ENCODE measurements at places on chromosomes 7 and 10.
A peak's percentile ranks its signal among the peaks of the same experiment; 100 is the strongest.

DNA sequence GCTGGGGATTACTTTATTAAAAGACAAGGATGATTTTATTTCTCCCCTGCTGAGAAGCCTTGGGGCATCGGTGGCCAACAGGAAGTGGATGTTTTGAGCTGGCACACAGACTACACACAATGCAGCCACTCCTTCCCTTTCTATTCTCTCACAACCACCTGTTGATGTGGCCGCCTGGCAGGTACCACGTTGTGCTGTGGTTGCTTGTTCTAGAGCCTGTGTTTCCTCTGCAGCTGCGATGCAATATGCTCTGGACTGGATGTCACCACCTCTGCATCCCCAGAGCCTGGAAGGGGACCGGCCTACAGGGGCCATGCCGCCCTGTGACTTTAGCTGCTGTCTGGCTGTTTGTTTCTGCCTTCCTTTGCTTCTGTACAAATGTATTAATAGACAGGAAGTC lies 195.7 kb upstream of the CELF2 start:
- DNase-seq, result no peak

DNA sequence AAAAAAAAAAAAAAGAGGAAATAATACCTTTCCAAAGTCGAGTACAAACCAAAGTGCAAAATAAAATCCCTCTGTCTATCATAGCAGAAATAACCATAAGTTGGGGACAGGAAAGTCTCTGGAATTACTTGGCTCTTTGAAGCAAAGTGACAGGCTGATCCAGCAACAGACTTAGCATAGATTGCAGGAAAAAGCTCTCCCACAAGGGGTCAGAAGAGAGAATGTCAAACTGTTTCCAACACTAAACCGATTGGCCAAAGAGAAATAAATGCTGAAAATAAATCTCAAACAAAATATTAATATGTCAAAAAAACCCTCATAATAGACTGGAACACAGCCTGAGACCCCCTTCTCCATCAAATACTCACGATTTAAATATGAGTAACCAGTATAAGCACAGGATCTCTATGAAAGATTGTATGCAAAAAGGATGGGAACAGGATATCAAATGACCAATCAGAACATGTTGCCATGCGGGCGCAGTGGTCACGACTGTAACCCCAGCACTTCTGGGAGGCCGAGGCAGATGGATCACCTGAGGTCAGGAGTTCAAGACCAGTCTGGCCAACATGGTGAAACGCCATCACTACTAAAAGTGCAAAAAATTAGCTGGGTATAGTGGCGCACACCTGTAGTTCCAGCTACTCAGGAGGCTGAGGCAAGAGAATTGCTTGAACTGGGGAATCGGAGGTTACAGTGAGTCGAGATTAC lies 1000.7 kb upstream of the LRRN3 start:
- DNase-seq, result peak; percentile 39

GRCh38 chr10:118467200-118467599 lies 125.1 kb upstream of the FAM204A start:
- no peak for DNase-seq

DNA sequence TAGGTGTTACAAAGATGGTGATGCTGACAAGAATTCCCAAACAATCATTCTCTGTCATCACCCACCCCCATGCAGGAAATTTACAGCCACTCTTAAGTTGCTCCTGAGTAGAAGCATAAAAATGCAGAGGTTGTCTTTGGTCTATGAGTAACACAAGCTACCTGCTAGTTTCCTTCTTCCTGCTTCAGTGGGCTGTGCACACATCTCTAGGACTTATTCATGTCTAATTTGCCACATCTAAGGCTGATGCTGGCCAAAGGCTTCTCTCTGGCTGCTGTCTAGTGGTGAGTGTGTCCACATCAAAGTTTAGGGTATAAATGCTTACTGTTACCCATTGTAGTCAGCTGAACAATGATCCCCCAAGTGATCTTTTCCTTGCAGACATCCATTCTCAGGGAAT lies 662.5 kb downstream of the TYW1 start:
- DNase-seq, result no peak

- DNase-seq, result peak; percentile 89
These were observed 70.3 kb upstream of the KMT2E start for GRCh38 chr7:104943502-104944343.

DNA sequence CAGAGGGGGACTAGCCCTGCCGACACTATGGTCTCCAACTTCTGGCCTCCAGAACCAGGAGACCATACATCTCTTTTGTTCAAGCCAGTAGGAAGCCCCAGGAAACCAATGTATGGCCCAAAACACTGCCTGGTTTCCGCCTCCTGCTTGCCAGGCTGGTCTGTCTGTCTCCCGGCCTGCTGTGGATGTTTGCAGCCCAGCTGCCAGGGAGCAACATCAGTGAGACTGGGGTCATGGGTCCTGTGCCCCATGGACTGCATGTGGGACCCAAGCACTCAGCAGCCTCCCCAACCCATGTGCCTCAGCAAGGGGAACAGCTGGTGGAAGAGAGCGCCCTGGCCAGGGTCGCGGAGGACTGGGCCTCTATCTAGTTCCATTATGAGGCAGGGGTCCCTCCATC lies 33.4 kb upstream of the NUB1 start:
- DNase-seq, result no peak

DNA sequence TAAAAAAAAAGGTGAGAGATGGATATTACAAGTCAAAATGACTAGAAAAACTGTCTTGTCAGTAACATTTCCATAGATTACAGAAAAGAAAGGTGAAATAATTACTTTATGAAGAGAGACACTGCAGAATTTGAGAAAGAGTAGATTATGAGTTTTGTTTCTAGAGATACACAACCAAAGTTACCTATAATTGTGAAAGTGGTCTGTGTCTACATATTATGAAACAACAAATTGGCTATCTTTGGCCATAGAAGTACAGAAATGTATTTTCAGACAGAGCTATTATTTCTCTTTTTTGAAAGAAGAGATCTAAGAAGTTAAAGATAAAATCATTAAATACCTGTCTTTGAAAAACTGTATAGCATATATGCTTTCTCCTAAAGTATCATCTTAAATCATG lies 30.1 kb downstream of the KCND2 start:
- no peak for DNase-seq

DNA sequence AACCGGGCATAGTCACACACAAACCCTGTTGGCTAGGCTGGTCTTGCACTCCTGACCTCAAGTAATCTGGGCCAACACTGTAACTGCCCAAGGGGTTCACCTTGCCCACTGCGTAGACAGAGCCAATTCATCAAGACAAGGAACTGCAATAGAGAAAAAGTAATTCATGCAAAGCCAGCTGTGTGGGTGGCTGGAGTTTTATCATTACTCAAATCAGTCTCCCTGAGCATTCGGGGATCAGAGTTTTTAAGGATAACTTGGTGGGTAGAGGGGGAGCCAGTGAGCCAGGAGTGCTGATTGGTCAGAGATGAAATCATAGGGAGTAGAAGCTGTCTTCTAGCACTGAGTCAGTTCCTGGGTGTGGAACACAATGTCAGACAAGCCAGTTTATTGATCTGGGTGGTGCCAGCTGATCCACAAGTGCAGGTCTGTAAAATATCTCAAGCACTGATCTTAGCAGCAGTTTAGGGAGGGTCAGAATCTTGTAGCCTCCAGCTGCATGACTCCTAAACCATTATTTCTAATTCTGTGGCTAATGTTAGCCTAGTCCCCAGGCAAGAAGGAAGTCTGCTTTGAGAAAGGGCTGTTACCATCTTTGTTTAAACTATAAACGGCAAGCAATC lies 15.6 kb upstream of the FXYD4 start:
- no peak for DNase-seq

GRCh38 chr7:43535810-43536585 lies 46.9 kb upstream of the STK17A start:
- DNase-seq, result peak; percentile 19

- no peak for DNase-seq
These were observed 16.8 kb downstream of the TRIM8 start for GRCh38 chr10:102660888-102661657.

DNA sequence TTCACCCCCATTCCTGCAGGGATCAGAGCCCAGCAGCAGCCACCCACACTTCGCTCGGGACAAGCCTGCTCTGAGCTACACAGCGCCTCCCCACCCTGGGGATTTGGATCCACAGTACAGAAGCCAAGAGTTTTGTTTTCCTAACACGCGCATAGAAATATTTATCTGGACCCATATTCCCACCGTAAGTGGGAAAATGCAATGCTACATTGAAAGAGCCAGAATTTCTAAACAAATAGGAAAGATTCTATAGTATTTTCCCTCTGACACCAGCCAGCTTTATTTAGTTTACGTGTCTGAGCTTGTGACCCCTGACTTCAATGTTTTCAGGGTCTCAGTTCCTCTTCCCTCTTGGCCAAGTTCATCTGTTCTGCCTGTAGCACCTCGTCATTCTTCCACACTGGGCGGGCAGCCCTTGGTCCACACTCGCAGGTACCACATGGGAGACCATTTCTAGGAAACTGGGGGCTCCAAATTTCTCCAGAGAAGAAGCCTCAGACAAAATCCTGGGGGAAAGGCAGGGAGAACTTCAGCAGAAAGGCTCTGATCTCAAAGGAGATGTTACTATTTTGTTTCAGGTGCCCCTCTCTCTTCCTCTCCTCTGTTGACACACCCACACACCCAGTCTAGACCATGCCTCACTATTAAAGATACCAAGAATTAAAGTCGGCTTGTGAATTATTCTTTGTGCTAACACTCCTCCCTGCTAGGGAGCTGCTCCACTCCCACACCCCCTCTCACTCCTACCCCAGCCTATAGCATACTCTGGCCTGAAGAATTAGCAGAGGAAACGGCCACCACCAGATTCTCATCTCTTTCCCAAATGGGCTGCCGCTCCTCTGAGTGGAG lies 116.0 kb upstream of the PCGF5 start:
- no peak for DNase-seq

DNA sequence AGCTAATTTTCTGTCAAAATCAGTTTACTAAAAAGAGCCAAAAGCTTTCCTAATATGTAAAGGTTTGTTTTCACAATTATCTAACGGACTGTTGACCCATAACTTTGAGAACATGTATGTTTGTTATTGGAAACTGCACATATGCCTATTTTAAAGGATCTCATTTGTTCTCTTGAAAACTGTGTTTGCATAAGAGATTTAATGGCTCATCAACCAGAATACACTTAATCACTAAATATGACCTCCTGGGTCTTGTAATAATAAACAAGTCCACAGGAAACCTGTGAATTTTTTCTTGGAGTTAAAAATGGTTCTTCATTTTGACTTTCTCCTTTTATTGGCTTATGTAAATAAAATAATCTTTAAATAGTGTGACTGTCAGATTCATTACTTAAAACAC lies 48.3 kb upstream of the STEAP1B start:
- DNase-seq, result no peak

- DNase-seq, result no peak
These were observed 12.0 kb upstream of the KCNMA1 start for GRCh38 chr10:77649333-77650331.

- DNase-seq, result no peak
These were observed 23.1 kb upstream of the XRCC2 start for GRCh38 chr7:152699079-152699478.

DNA sequence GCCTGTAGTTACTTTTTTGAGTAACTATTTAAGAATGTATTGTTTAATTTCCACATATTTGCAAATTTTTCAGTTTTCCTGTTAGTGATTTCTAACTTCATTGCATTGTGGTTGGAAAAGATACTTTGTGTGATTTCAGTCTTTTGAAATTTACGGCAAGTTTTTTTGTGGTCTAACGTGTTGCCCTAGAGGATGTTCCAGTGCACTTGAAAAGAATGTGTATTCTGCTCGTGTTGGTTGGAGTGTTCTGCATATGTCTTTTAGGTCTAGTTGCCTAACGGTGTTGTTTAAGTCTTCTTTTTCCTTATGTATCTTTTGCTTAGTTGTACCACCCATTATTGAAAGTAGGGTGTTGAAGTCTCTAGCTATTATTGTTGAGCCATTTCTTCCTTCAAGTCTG lies 59.7 kb downstream of the LCOR start:
- no peak for DNase-seq

- DNase-seq, result no peak
These were observed 122.3 kb upstream of the GALNT17 start for GRCh38 chr7:71009636-71010035.

- peak; percentile 71 for DNase-seq
These were observed 433.6 kb upstream of the GALNT17 start for GRCh38 chr7:70698219-70698832.

DNA sequence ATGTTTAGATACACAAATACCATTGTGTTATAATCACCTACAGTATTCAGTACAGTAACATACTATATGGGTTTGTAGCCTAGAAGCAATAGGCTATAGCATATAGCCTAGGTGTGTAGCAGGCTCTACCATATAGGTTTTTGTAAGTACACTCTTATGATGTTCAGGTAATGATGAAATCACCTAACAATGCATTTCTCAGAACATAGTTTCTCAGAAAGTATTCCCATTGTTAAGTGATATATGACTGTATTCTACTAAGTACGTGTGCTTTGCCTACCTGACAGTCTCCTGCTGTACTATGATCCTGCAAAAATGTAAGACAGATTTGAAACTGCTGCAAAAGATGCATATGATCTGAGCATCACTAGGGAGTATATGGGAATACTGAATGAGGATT lies 137.9 kb downstream of the JAZF1 start:
- no peak for DNase-seq

DNA sequence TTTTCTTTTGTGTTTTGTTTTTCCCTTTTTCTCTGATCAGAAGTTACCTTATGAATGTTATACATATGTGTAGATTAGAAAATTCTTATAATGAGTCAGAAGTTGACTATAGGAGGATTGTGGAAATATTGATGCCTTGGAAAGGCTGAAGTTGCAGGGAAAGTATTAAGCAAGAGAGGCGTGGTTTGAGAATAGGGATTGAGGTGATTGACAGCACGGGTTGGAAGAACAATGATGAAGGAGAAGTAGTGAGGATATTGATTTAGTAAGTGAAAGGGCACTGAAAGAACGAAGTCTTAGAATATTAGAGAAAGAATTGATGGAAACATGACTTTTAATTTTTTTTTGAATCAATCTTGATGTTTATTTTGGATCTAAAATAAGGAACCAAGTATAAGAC lies 176.0 kb downstream of the EXOC4 start:
- no peak for DNase-seq

DNA sequence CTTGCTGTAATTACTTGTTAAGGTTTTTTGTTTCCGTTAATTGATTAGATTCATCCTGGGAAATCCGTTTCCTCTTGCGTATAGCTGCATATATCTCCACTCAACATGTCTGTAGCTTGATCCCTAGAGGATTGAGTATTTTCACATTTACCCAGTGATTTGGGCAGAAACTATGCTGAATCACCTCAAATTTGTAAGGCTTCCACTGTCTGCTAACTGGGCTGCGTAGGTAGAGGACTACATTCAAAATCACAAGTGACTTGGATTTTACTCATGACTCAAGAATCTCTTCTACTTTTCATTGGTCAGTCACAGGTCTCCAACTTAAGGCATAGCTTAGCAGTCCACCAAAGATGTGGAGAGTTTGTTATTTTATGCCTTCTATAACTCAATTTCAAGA lies 141.8 kb downstream of the POLR1F start:
- no peak for DNase-seq

DNA sequence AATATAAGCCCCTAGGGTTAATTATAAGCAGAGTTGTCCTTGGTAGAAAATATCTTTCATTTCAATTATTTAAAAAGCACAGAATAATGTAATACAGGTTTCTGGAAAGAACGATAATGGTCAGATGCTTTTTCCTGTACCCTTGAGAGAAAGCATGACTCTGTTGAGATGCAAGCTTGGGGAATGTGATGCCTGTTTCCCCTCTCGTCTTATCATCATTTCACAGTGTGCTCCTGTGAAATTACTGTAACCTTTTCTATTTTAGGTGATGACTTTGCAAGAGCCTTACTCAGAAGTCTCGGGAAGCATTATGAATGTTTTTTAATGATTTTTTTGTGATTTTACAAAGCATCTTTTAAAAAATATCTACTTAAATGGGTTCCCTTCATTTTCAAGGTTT lies 243.0 kb downstream of the POLR1F start:
- DNase-seq, result no peak
